ENCODE measurements at places on chromosomes 16 and 17.

DNA sequence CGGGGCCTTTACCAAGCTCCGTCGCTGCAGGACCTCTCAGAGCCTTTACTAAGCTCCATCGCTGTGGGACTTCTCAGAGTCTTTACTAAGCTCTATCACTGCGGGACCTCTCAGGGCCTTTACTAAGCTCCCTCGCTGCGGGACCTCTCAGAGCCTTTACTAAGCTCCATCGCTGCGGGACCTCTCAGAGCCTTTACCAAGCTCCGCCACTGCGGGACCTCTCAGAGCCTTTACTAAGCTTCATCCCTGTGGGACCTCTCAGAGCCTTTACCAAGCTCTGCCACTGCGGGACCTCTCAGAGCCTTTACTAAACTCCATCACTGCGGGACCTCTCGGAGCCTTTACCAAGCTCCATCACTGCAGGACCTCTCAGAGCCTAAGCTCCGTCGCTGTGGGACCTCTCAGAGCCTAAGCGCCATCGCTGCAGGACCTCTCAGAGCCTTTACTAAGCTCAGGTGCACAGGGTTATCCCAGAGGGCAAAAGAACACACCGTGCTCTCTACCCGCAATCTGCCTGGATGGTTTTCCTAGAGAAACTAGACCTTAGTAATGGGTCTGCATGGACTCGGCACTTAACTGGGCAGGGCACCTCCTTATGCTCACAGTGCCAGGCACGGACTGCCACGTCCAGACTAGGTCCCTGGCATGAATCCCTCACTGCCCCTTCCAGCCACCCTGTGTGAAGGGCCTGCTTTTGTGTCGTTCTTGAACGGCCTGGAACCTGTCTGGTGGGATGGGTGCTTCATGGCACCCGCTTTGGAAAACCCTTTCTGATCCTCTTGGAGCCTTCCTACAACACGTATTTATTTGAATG lies 69.2 kb upstream of the DOC2B start:
- peak; percentile 25 for DNase-seq

- DNase-seq = peak; percentile 84
These were observed 763 bp upstream of the ACTG1 start for GRCh38 chr17:81513372-81513752.

GRCh38 chr16:89192956-89193575 lies 7.3 kb downstream of the SLC22A31 start:
- DNase-seq = peak; percentile 86

DNA sequence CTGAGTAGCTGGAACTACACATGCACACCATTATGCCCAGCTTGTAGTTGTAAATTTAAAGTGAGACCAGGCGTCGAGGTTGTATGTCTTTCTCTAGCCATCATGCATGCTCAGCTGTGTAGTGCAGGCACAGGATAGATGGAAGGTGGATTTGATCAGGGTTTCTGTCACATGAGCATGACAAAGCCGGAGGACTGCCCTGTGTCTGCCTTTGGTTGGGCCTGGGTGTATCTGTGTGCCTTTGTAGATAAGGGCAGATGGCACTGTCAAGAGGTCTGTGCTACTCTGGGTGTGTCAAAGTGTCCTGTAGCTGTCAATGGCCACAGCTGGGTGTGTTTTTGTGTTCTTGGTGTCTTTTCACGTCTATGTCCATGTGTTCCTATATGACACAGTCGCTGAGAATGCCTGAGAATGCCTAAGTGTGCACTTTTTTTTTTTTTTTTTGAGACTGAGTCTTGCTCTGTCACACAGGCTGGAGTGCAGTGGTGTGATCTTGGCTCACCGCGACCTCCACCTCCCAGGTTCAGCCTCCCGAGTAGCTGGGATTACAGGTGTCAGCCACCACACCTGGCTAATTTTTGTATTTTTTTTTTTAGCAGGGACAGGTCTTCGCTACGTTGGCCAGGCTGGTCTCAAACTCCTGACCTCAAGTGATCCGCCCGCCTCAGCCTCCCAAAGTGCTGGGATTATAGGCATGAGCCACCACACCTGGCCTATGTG lies 4.1 kb upstream of the NAGS start:
- DNase-seq = no peak

GRCh38 chr16:77840673-77841501 lies 52.5 kb downstream of the VAT1L start:
- no peak for DNase-seq

DNA sequence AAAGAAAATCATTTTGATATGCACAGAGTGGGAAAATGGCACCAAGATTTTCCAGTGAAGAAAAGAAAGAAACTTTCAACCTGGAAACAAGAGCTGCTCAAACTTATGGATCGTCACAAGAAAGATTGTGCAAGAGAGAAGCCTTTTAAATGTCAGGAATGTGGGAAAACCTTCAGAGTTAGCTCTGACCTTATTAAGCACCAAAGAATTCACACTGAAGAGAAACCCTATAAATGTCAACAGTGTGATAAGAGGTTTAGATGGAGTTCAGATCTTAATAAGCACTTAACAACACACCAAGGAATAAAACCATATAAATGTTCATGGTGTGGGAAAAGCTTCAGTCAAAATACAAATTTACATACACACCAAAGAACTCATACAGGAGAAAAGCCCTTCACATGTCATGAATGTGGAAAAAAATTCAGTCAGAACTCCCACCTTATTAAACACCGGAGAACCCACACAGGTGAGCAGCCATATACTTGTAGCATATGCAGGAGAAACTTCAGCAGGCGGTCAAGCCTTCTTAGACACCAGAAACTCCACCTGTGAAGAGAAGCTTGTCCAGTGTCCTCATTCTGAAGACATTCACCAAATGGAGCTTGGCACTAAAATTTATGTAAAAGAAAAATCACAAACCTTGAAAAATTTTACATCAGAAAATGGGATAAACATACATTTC lies 12.2 kb downstream of the ZNF75A start:
- no peak for DNase-seq

GRCh38 chr16:67939507-67940445 lies 3.1 kb upstream of the PSMB10 start:
- DNase-seq = peak; percentile 74

DNA sequence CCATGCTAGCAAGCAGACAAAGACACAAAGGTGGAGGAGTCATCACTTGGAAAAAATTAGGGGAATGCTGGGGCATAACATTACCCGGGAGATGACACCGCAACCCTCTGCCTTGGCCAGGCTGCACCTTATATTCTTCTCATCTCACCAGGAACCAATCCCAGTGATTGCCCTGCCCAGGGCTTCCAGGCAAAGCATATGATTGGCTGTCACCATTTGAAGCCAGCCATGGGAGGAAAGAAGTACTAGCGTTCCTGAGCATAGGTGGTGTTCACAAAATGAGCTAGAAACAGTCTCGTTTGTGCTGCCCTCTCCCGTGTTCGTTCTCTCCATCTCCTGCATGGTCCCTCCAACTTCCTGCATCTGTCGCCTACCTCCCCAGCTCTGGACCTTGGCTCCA lies 29.6 kb downstream of the TEKT5 start:
- DNase-seq = no peak

- no peak for DNase-seq
These were observed 104.7 kb downstream of the SMG6 start for GRCh38 chr17:2198927-2199326.

DNA sequence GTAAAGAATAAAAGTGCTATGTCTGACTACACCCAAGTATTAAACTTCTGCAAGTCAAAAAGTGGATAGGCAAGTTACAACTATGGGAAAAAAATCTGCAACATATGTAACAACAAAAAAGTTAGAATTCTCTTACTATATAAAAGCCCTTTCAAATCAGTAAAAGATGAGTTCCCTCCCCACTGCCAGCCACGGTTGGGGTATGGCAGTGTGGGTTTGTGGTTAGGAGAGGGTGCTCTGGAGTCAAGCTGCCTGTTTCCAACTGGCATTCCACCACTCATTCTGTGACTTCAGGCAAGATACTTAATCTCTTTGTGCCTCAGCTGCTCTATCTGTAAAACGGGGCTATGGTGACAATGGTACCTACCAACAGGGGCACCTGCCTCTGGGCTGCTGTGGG lies 26.6 kb upstream of the MFSD6L start:
- no peak for DNase-seq

DNA sequence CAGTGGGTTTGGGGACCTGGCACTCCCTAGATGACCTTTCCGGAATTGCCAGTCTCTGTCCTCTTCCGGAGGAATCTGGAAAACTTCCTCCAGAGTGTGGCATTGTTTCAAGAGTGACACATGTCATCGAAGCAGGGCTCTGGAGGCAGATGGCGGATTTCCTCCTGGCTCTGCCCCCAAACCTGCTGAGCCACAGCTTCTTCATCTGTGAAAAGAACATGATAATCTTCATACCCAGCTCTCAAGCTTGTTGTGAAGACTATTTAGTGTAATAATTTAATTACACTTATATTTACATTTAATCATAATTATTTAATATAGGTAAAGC lies 19.7 kb upstream of the TEX2 start:
- DNase-seq = no peak

- DNase-seq = no peak
These were observed 38.2 kb downstream of the MAF start for GRCh38 chr16:79562166-79562823.

GRCh38 chr17:58338841-58339754 lies 10.5 kb upstream of the TSPOAP1 start:
- DNase-seq = peak; percentile 74

GRCh38 chr16:2675714-2676113 lies 6.6 kb upstream of the KCTD5 start:
- no peak for DNase-seq

DNA sequence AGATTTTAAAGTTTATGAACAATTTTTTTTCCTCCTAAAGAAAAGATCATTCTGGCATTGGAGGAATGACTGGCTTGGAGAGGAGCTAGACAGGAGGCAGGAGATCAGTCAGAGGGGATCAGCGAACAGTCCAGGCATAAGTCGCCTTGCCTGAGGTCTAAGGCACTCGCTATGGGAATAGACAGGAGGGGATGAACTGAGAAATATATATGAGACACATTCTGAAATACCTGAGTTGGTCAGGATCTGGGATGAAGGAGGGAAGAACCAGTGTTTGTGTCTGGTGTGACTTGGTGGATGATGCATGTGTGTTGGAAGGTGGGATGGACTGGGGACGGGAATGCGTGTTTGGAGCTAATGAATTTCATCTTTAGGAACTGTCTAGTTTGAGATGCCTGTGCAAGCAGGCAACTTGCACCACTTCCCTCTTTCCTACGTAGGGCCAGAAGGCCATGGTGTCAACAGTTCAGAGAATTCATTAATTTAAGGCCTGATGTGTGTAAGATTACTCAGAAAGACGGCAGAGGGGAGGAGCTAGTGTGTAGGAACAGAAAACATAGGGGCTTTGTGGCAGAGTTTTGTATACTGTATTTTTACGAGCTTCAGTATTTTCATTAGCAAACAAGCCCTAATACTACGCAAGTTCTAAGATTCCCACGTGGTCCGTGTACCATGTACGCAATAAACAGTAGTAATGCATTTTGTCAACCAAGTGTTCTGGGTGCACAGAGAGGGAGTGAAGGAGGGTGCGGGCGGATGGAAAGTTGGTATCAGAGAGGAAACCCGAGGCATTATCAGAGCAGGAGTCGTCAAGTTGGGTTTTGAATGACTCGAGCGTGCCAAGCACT lies 825 bp downstream of the HEATR6 start:
- DNase-seq = no peak

- no peak for DNase-seq
These were observed 155.1 kb downstream of the C16orf95 start for GRCh38 chr16:87161822-87162676.
